ENCODE measurements at places on chromosomes 11 and 22.

GRCh38 chr11:35133656-35134055, 5.3 kb upstream of the CD44 start:
- no peak for DNase-seq

DNA sequence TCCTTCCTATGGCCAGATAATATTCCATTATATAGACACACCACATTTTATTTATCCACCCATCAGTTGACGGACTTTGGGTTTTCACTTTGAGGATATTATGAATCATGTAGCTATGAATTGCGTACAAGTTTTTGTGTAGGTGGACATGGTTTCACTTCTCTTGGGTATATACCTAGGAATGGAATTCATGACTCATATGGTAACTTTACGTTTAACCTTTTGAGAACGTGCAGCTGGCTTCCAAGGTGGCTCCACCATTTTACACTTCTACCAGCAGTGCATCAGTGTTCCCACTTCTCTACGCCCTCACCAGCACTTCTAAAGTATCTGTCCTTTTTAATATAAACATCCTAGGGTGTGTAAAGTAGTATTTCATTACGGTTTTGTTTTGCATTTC, 112.0 kb downstream of the PLEKHA7 start:
- DNase-seq = no peak

DNA sequence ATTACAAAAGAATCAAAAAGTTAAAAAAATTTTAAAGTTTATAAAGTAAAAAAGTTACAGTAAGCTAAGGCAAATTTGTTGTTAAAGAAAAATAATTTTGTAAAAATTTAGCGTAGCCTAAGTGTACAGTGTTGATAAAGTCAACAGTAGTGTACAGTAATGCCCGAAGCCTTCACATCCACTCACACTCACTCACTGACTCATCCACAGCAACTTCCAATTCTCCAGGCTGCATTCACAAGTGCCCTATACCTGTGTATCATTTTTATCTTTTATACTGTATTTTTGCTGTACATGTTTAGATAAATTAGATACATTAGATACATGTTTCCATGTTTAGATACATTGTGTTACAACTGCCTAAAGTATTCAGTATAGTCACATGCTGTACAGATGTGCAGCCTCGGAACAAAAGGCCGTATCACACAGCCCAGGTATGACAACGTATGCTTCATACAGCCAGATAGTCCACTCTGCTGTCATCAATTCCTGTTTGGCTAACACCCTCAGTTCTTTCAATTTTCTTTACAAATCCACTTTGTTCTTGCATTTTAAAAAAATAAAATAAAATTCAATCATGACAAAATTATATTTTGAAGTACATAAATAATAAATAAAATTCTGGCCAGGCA, 80.7 kb downstream of the RBFOX2 start:
- DNase-seq = no peak

GRCh38 chr11:36635066-36635862, 37.2 kb upstream of the RAG2 start:
- DNase-seq = no peak

DNA sequence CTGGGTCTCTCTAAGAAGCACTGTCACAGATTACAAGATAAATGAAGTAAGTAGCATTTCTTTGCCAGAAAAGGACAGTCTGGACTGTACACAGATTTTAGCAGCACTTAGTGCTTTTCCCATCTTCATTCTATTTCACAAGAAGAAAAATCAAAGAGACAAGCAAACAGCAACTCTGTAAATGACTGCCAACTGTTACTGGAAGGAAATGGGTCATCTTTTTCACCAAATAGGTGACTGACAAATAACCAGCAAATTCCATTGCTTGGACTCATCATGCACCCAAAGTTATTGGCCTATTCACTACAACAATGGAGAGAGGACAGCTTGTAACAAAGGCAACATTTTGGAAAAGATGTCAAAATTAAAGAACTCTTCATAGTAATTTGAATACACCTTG, 28.9 kb upstream of the CARD18 start:
- DNase-seq = no peak

DNA sequence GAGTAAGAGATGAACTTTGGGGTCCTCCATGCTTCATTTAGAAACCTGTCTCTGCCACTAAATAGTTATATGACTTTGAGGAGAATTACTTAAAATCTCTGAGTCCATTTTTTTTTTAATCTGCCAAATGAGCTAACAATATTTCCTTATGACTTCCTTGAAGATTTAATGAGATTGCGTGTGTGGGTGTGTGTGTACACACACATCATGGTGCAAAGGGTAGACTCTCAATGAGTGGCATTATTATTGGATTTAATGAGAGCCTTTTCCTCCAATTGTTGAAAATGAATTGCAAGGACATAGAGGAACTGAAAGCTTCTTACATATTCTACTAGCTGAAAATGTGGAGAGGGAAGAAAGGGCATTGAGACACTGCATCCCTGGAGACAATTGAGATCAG, 573.5 kb upstream of the LUZP2 start:
- no peak for DNase-seq

- DNase-seq = no peak
Measured at GRCh38 chr11:18393581-18394274, 635 bp upstream of the LDHA start.

GRCh38 chr22:22109693-22110466, 127.3 kb upstream of the TOP3B start:
- DNase-seq = no peak

DNA sequence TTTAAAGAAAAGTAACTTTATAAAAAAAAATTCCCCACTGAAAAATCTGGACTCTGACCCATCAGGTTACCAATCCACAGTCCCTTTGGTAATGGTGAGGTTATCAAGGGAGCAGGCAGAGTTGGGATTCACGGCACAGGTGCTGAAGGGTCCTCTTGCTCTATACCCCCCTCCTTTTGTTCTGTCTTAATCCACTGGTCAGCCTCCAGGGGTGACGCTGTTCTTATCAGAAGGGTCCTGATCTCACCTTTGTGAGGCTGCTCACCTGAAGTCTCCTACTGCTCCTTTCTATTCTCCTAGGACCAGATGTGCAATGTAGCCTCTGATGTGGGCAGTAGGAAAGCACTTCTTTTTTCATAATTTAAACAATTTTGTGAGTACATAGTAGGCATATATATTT, 80.6 kb upstream of the E2F8 start:
- no peak for DNase-seq

DNA sequence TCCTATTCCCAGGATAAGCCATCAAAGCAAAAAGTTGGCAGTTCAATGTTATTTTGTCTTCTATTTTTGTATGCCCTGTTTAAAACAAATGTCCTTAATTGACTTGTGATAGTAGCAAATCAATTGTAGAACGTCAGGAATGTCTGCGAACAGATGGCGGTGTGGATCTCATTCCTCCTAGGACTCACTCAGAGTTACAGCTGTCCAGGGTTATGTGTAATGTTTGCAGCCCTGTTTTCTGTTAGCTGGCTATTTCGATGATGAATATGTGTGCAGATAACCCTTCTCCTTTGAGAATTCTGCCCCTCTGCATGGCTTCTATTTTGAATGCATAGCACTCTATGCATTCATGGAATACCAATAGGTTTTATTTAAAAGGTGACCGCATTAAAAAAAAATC, 1248.0 kb upstream of the CNTN5 start:
- no peak for DNase-seq

GRCh38 chr11:75615751-75616150, 53.1 kb downstream of the MAP6 start:
- no peak for DNase-seq

GRCh38 chr11:9815486-9816136, 151.7 kb downstream of the SWAP70 start:
- no peak for DNase-seq

DNA sequence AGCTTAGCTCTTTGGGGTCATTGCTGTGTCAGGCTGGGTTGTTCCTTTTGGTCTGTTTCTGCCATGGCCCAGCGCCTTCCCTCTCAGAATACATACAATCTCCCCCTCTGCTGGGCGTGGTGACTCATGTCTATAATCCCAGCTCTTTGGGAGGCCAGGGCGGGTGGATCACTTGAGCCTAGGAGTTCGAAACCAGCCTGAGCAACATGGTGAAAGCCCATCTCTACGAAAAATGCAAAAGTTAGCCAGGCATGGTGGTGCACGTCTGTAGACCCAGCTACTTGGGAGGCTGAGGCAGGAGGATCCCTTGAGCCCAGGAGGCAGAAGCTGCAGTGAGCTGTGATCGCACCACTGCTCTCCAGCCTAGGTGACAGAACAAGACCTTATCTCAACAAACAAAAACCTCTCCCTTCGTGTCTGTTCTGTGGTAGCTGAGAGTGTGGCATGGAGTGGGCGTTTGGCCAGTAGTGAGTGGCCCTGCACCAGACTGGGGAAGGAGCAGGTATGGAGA, 46.7 kb upstream of the RAB1B start:
- no peak for DNase-seq

DNA sequence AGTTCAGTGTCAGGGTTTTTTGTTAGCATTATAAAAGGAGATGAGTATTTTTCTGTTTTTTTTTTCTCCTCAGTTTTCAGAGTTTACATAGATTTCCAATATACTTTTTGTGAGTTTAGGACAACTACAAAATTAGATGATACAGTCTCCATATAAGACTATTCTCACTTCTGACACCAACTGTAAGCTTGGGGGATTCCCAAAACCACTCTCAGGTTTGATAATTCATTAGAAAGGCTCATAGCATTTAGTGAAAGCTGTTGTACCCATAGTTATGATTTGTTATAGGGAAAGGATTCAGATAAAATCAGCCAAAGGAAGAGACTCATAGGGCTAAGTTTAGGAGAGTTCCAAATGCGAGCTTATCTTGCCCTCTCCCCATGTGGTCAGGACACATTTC, 24.1 kb downstream of the CUL5 start:
- DNase-seq = no peak

DNA sequence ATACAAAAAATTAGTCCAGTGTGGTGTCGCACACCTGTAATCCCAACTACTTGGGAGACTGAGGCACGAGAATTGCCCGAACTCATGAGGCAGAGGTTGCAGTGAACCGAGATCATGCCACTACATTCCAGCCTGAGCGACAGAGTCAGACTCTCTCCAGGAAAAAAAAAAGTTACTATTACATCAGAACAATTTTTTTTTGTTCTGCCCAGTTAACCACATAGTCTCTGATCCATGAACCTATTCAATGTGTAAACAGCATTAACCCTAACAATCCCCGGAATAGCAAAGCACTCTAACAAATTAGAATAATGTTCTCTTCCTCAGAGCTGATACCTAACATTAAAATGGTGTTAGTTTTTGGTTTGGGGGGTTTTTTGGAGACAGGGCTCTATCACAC, 4.6 kb downstream of the NARS2 start:
- DNase-seq = no peak

- DNase-seq = no peak
Measured at GRCh38 chr11:23765682-23766252, 731.1 kb upstream of the LUZP2 start.

GRCh38 chr11:34143048-34143447, 37.6 kb downstream of the NAT10 start:
- DNase-seq = no peak

GRCh38 chr11:73186294-73186850, 31.7 kb upstream of the P2RY2 start:
- DNase-seq = no peak

DNA sequence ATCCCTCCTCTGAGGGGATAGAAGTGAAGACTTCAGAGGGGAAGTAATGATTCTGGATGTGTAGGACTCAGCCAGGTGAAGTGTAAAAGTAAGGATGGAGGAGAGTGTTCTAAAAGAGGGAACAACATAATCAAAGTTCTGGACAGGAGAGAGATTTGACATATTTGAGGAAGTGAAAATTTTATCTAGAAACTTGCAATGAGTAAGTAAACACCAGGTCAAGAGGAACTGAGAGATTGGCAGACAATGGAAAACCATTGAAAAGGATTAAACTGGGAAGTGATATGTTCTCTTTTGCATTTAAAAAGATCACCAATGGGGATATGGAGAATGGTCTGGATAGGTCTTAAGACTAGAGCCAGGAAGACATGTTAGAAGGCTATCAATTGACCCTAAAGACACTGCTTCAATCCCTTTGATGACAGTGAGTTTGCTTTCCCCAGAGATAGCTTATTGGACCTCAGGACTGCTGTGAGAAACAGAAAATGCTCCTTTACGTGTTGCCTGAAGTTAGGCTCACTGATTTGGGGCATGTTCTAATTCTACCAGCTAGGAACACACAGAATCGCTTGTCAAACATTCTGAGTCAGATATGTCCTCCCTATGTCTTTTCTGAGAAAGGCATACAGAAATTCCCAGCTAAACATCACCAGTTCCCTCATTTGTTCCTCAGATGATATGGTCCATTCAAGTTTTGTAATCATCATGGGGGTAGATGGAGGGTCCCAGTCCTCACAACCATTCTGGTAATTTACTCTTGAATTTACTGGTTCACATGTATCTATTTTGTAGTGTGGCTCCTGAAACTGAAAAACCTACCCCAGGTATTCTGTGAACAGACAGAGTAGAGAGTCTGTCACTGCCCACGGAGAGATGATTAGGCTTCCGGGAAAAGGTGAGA, 144.9 kb downstream of the MAML2 start:
- DNase-seq = no peak

DNA sequence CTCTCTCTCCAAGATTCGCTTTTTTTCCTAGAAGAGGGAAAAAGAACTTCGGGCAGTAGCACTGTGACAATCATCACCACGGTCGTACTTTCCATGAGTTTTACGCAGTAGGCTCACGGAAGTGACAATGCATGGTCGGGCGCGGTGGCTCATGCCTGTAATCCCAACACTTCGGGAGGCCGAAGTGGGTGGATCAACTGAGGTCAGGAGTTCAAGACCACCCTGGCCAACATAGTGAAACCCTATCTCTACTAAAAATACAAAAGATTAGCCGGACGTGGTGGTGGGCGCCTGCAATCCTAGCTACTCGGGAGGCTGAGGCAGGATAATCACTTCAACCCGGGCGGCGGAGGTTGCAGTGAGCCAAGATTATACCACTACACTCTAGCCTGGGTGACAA, 23.4 kb downstream of the GRAP2 start:
- DNase-seq = no peak
